ENCODE measurements at places on chromosomes 1 and 21.

- DNase-seq = peak; percentile 84
These were observed 78.5 kb downstream of the ITPKB start for GRCh38 chr1:226660410-226661182.

- DNase-seq = no peak
These were observed 375.7 kb downstream of the ST6GALNAC3 start for GRCh38 chr1:76450229-76450628.

GRCh38 chr1:216183007-216183406, 240.2 kb downstream of the USH2A start:
- no peak for DNase-seq

GRCh38 chr1:200471739-200472138, 61.9 kb upstream of the ZNF281 start:
- no peak for DNase-seq

GRCh38 chr21:44829507-44830092, 11.7 kb upstream of the SUMO3 start:
- DNase-seq = no peak

- DNase-seq = no peak
These were observed 16.7 kb downstream of the CASP9 start for GRCh38 chr1:15507278-15507677.

- DNase-seq = no peak
These were observed 15.5 kb upstream of the MTARC2 start for GRCh38 chr1:220732621-220733020.

DNA sequence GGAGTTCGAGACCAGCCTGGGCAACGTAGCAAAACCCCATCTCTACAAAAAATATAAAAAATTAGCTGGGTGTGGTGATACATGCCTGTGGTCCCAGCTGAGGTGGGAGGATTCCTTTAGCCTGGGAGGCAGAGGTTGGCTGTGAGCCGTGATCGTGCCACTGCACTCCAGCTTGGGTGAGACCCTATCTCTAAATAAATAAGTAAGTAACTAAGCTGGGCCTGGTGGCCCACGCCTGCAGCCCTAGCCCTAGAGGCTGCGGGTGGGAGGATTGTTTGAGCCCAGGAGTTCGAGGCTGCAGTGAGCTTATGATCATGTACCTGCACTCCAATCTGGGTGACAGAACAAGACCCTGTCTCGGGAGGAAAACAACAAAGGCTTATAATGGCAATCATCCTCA, 4.6 kb downstream of the CLIC4 start:
- no peak for DNase-seq

DNA sequence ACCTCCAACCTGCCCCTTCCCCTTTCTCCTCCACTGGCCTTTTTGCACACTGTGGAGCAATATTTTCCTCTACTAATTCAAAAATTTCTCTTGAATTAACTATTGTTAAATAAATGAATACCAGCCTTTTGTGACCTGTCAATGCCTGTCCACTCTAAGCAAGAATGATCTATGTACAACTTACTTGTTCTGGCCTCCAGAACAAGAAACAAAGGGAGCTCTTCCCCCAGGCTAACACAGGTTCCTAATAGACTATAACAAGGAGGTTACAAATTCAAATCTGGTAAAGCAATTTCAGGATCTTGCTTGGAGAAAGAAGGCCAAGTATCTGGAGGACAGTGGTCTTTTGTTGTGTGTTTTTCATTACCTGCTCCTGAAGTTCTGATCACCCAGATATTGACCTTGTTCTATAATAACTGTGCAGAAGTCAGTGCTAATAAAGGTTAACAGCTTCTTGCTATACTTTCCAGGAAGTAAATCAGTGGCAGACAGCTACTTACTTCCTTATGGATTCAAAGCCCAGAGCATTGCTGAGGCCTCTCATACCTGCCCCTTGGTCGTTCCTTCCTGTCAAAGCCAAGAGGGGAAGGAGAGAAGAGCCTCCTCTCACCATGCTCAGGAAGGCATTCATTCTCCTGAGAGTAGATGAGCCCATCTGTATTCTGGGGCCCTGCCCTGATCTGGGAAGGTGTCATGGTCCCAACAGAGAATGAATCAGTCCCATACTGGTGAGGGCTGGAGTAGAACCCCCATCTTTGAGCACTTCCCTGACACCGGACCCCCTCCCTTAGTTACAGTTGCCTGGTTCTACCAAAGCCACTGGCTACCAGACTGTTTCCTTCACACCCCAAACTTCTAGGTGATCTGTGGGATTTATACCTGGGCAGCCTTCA, 56.8 kb downstream of the DESI2 start:
- DNase-seq = no peak

- DNase-seq = no peak
These were observed 63.0 kb downstream of the KCNN3 start for GRCh38 chr1:154807048-154807591.

DNA sequence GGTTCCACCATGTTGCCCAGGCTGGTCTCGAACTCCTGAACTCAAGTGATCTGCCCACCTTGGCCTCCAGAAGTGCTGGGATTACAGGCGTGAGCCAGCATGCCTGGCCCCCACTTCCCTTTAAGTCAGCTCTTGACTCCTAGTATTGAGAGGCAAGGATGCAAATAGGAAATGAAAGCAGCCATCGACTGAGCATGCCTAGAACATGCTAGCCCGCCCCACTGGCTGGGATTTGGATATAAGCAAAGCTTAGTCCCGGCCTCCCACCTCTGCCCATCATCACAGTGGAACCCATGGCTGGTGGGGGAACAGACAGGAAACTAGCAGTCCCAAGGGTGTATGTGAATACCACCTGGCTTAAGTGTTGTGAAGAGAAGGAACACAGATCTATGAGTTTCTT, 10.5 kb downstream of the C1orf167 start:
- no peak for DNase-seq

- no peak for DNase-seq
These were observed 17.4 kb downstream of the SPRR2G start for GRCh38 chr1:153133267-153133666.

- no peak for DNase-seq
These were observed 18.0 kb downstream of the UMODL1 start for GRCh38 chr21:42089093-42089631.

DNA sequence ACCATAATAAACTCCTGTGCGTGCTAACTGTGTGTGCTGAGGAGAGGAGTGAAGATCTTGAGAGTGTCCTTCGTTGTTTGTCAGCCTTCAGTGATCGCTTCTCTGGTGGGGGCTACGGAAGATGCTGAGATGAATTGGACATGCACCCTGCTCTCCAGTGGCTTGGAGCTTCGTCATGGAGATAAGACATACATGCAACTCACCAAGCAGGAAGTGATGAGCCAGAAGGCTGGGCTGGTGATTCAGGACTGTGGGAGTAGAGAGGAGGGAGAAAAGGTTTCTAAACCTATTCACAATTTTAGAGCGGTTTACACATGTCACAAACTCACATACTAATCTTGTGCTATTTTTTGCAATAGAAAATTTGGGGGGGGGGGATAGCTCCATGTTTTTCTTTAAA, 128.9 kb upstream of the ADAR start:
- peak; percentile 63 for DNase-seq

GRCh38 chr1:210692796-210693195, 364.1 kb downstream of the HHAT start:
- no peak for DNase-seq

- no peak for DNase-seq
These were observed 4.3 kb downstream of the TTC3 start for GRCh38 chr21:37077403-37077802.

GRCh38 chr1:234730770-234731568, 121.0 kb upstream of the IRF2BP2 start:
- no peak for DNase-seq

- no peak for DNase-seq
These were observed 63.5 kb upstream of the MROH9 start for GRCh38 chr1:170871868-170872267.

DNA sequence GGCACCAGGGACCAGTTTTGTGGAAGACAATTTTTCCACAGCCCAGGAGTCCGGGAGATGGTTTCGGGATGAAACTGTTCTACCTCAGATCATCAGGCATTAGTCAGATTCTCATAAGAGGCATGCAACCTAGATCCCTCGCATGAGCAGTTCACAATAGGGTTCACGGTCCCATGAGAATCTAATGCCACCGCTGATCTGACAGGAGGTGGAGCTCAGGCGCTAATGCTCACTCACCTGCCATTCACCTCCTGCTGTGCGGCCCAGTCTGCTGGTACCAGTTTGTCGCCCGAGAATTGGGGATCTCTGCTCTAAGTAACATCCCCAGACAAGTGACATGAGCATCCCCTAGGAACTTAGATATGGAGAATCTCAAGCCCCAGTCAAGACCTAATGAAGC, 180.7 kb downstream of the COQ8A start:
- no peak for DNase-seq

DNA sequence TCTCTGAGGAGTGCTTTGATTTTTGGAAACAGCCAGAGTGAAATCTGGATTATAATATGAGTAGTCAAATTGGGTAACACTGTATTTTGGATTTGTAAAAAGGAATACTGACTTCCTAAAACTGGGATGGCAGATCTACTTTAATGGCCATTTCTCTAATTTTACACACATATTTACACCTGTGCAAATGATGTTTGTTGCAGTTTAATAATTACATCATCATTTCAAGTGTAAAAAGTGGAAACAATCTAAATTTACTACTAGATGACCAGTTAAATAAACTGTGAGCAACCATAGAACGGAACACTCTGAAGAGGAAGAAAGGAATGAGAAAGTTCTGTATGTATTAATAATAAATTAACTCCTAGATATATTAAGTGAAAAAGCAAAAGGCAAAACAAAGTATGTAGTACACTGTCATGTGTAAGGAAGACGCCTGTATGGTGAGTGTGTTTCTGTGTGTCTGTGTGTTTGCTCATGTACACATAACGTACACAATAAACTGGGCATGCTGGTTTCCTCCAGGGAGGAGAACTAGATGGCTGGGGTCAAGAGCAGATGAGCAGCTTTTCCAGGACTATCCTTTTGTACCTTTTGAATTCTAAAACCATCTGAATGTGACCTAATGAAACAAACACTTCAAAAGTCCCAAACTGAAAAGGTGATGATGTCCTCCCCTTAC, 2.9 kb upstream of the RHEX start:
- DNase-seq = no peak

DNA sequence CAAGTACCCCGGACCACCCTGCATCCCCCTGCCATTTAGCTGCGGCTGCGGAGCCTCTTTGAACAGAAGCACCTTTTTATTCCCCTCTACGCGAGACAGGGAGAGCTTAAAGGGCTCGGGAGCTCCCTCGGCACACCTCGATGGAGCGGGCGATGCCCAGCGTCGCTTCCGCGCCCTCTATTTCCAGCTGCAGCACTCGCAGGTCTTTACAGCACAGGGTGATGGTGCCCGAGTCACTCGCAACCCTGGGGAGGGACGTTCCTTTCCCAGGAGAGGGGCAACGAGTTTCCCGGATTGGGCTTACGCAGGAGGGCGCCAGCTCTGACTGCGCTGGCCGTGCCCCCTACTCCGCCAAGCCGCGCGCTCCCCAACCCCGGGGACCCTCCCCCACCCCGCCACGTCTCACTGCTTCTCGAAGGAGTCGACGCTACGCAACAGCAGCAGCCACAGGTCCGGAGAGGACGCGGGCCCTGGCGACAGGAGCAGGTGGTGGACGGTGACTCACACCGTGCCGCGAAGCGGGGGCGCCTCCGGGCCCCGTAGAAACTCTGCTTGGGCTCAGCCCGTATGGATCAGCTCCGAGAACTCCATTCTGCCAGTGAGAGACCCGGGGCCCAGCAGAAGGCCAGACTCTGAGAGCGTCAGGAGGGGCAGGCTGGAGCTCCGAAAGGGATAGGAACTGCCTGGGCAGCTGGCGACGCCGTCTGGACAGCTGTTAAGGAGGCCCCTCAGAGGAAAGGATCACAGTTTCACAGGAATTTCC, 5.8 kb upstream of the FAM167B start:
- peak; percentile 88 for DNase-seq

DNA sequence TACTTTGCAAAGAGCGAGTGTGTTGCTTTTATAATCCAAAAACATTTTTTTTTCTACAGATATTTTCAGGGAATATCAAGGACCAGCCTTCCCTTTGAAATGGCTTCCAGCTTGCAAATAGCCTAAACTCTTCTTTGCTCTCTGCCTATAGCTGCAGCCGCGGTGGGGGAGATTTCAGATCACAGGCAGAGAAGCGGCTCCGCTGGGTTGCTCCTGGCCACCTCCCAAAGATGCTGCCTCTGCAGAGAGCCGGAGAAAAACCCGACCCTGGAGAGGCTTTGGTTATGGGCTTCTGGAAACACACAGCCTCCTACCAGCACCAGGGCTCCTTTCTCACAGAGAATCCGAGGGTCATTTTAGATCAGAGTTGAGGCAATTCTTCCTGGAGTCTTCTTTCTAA, 18.6 kb upstream of the PAX7 start:
- no peak for DNase-seq

DNA sequence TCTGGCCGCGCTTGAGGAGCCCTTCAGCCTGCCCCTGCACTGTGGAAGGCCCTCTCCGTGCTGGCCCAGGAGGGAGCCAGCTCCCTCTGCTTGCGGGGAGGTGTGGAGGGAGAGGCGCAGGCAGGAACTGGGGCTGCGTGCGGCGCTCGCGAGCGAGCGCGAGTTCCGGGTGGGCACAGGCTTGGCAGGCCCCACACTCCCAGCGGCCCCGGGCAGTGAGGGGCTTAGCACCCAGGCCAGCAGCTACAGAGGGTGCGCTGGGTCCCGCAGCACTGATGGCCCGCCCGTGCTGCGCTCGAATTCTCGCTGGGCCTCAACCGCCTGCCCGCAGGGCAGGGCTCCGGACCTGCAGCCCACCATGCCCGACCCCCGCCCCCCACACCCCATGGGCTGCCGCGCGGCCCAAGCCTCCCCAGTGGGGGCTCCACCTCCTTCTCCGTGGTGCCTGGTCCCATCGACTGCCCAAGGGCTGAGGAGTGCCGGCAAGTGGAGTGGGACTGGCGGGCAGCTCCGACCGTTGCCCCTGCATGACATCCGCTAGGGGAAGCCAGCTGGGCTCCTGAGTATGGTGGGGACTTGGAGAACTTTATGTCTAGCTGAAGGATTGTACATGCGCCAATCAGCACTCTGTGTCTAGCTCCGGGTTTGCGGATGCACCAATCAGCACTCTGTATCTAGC, 46.0 kb downstream of the COL24A1 start:
- DNase-seq = peak; percentile 64

- DNase-seq = peak; percentile 90
These were observed 890 bp downstream of the GJC2 start for GRCh38 chr1:228150461-228151179.

DNA sequence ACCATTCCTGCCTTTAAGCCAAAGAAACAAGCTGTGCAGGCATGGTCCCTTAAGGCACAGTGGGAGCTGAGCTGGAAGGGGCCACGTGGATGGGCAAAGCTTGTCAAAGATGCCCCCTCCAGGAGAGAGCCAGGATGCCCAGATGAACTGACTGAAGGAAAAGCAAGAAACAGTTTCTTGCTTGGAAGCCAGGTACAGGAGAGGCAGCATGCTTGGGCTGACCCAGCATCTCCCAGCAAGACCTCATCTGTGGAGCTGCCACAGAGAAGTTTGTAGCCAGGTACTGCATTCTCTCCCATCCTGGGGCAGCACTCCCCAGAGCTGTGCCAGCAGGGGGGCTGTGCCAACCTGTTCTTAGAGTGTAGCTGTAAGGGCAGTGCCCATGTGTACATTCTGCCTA, 1.3 kb upstream of the SLC50A1 start:
- DNase-seq = no peak

- no peak for DNase-seq
These were observed 1.4 kb downstream of the GPR37L1 start for GRCh38 chr1:202124142-202124541.

DNA sequence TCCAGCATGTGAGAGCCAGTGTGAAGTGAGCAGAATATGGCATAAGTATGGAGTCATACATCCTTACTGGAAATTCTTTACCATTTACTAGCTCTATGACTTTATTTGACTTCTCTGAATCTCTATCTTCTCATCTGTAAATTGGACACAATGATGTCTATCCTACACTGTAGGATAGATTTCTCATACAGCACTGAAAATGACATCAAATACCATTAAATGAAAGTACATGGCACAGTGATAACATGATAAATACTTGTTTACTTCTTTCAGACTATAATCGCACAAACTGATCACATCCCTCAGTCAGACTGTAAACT, 1.3 kb upstream of the CTTNBP2NL start:
- DNase-seq = no peak

All from posterior vena cava (tissue), 2 donors.